ENCODE measurements at places on chromosomes 7 and 10. TPM values are rescaled to one million over a fixed set of nuclear protein-coding genes. Genes with fewer than 3 reads are reported as not detected.

GRCh38 chr10:84552478-84552877 lies 224.1 kb downstream of the CCSER2 start:
- H3K4me1 ChIP-seq, result no peaks in the 10 kb centered on the region
- H3K4me3 ChIP-seq, result no peak overlapping the region
- H3K27ac ChIP-seq, result no peak overlapping the region
- no peaks in the 10 kb centered on the region for H3K36me3 ChIP-seq
- H3K27me3 ChIP-seq, result peaks cover 4% of the 10 kb centered on the region
- DNase-seq, result no peak

DNA sequence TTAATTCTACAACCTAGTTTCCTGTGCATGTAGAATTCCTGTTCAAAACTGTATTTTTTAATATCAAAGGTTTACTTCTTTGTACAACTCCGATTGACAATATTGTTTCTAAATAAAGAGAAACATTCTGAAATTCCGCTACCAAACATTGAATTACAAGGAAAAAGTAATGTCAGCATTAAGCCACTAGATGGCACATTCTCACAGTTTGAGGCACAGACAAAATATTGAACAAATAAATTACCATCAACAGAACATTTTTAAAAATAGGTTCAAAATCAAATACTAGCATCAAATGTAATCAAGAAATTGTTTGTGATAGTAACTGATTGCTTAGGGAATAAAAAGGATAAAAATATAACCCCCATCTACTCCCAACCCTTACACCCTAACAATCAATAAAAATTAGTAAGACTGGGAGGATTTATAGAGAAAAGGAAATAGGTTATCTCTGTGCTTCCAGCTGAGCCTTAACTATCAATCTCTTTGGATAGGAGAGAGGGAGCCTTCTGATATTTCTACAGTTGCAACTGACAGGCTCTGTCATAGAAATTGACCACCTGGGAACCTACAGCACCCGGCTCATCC lies 86.6 kb upstream of the C7orf33 start:
- peaks cover 28% of the 10 kb centered on the region for H3K27me3 ChIP-seq
- H3K4me3 ChIP-seq, result no peak overlapping the region
- no peak for DNase-seq
- H3K27ac ChIP-seq, result no peak overlapping the region

The FGL2 gene
- total RNA-seq, result 0.55 TPM

The CUX1 gene
- total RNA-seq, result 25.1 TPM

The MRLN gene
- total RNA-seq, result not detected

The HOXA1 gene
- 0.43 TPM for total RNA-seq

The CREB5 gene
- total RNA-seq, result 0.15 TPM

The DMBT1 gene
- not detected for total RNA-seq
